ENCODE measurements at places on chromosomes 16 and 17.
A peak's percentile ranks its signal among the peaks of the same experiment; 100 is the strongest.

- no peak for DNase-seq
These were observed 254.5 kb downstream of the FTO start for GRCh38 chr16:53958341-53958880.

- peak; percentile 51 for DNase-seq
These were observed 2.1 kb upstream of the EPOP start for GRCh38 chr17:38676706-38677504.

GRCh38 chr16:25007284-25007984, 7.7 kb downstream of the ARHGAP17 start:
- DNase-seq, result no peak

GRCh38 chr16:78684655-78685375, 585.4 kb downstream of the WWOX start:
- no peak for DNase-seq

DNA sequence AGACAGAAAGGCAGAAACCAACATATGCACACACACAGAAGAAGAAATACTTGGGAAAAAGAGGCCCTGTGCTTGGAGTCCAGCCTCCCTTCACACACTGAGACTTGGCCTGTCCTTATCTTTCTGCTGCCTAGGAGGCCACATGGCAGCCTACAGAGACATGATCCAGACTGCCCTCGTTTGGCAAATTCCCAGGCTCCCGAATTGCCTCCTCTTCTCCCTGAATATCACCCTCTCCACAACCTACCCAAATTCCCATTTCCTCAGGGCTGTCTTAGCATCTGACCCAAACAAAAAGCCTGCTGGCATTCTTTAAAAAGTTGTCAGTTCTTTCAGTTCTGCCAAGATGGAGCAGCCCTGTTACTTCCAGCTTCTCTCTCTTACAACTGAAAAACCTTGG, 59.8 kb downstream of the DNAH17 start:
- DNase-seq, result no peak

DNA sequence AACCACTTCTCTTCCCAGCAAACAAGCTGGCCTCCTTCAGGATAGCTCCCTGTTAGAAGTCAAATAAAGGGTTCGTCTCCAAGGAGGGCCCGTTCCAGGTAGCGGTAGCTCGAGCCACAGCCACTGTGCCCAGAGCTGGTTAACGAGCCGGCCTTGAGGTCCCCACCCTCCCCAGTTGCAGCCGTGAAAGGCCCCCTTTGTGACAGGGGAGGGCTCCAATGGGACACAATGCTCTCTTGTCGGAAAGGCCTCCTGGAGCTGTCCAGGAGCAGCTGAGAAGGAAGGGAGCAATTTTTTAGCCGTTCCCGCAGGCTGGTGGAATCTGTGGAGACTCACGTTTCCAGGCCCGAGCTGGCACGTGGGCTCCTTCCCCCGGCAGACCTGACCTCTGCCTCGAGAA, 29.9 kb upstream of the FOXF1 start:
- DNase-seq, result no peak

DNA sequence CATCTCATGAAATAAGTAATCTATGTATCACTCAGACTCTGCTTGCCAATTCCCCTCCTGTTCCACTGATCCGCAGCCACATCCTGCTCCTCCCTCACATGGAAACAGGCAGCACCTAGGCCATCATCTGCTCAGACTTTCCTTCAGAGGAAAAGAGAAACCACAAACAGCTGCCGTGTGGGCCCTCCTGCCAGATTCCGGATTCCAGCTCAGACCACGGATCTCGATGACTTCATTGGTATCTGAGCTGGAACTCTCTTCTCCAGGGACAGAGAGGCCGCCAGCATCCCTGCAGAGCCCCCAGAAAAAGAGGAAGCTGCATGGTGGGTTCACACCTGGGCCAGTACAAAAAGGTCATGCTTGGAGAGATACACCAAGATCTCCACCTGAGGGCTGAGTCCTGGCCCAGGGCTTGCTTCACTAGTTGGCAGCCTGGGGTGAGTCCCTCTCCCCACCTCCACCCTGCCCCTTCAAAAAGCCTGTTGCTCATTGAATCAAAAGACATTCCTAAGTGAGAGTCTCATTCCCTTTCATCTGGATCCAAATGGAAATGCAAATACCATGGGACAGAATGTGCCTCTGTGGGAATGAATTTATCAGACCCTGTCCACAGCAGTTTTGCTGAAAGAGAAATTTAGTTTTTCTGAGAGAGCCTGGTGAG, 47.2 kb downstream of the HOXB1 start:
- DNase-seq, result no peak

DNA sequence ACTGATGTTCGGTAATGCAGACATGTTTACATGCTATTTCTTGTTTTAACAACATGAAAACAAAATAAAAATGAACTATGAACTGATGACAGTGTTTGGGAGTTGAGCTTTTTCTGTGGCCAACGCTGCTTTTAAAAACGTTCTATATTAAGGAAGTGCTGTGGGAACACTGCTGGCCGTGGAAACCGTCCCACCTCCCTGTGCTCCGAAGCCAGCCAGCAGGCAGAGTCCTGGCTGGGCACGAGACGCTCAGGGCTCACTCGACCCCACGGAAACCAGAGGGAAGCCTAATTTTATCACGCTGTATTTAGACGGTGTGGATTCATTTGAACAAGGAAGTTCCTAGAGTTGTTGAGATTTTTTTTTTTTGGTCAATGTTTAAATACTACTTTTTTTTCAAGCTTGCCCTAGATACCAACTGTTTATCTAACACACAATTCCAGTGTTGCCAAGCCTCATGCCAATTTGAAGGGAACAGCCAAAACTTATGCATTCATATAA, 25.8 kb downstream of the ADCY9 start:
- DNase-seq, result no peak

DNA sequence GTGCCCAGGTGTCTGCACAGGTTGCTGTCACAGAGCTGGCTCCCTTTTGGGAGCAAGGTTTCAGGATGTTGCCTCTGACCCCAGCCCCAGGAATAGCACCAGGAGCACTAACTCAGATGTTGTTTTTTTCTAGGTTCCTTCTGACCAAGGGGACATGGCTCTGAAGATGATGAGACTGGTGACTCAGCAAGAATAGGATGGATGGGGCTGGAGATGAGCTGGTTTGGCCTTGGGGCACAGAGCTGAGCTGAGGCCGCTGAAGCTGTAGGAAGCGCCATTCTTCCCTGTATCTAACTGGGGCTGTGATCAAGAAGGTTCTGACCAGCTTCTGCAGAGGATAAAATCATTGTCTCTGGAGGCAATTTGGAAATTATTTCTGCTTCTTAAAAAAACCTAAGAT, 28.1 kb downstream of the SCPEP1 start:
- DNase-seq, result no peak

GRCh38 chr17:67215991-67216421, 29.0 kb downstream of the HELZ start:
- DNase-seq, result no peak

DNA sequence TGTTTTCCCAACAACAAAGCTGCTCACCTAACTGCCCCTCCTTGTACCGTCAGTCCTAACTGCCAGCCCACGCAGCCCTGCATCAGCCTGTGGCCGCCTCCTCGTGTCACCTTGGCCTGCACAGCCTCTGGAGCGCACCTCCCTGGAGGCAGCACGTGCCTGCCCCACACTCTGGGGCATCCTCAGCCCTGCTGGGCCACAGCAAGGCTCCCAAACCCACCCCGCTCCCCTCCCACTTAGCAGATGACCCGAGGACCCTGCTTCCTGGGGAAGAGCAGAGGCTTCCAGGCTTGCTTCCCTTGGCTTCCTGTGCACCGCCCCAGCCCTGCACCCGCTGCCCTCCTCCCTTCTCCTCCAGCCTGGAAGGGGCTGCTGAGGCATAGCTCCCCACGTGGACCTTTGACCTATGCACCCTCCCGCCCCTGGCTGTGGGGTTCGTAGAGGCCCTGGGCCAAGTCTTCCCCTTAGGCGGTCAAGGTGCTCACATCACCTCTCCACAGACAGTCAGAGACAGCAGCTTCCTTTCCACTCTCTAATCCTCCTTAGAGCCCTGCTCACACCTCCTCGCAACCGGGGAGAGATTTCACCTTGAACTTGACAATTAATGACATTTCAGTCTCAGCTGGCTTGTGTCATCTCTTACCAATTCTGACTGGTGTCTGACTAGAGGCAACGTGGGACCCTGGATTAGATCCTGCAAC, 115.0 kb downstream of the MGAT5B start:
- no peak for DNase-seq

- DNase-seq, result no peak
These were observed 9.0 kb upstream of the MMP2 start for GRCh38 chr16:55469821-55470532.

DNA sequence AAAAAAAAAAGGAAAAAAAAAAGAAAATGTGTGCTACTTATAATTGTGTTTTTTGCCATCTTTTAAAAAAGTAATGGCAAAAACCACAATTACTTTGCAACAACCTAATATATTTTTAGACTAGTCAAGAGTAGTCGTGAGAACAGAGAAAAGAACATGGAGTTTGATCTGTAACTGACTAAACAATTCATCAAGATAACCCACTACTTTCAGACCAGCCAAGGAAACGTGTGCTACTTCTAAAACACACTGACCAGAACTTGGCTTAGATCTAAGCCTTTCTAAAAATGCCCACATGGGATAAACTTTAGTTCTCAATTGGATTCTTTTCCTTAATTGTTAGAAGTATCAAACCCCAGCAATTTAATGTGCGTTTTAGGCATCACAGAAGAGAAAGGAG, 616 bp downstream of the PECAM1 start:
- no peak for DNase-seq

DNA sequence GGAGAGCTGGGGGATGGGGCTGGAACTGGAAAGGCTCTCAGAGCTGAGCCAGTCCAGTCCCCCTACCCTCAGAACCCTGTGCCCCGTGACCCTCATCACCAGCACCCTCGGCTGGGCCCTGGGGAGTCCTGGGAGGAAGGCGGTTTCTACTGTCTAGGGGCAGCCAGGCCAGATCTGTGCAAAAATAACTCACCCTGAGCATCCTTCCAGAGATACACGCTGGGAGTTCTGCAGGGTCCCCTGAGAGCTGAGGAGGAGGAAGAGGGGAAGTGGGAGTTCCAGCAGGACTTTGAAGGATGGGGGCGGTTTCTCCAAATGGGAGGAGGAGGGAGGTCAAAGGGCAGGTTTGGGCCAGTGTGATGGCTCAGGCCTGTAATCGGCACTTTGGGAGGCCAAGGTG, 5.0 kb upstream of the SLC4A1 start:
- DNase-seq, result no peak

DNA sequence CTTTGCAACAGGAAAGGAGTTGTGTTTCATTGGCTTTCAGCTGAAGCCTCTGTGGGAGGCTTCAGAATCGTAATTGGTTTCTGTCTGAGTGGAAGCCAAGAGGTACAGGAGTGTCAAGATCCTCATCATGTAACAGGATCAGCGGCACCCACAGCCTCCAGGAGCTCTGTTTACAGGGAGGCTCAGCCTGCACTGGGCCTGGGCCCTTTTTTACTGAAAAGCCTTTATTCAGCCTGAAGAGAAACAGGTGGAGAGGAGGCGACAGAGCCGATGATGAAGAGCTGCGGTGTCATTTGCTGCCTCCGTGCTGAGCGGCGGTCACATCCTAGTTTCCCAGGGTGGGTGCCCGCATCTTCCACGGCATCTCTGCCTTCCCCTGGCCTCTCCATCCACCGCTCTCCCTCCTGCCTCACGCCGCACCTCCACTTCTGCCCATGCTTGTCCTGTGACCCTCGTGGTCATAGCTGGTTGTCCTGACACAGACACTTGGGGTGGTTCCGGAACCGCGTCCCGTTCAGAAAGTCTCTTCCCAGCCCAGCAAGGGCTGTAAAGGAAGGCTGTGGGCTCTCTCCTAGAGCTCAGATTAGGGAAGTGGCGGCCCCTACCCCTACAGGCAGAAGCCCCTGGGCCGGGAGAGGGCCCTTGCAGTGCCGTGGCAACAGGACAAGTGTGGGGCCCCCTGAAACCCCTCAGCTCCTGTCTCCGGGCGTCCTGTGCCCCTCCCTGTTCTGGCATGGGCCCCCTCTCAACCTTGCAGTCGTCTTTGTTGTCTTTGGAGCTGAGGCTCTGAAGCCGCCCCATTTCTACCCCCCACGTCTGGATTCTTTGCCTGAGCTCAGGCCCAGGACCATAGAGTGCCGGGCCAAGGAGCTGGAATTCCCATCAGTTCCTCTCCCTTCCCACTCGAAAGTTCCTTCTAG, 53.9 kb upstream of the CHMP6 start:
- no peak for DNase-seq

DNA sequence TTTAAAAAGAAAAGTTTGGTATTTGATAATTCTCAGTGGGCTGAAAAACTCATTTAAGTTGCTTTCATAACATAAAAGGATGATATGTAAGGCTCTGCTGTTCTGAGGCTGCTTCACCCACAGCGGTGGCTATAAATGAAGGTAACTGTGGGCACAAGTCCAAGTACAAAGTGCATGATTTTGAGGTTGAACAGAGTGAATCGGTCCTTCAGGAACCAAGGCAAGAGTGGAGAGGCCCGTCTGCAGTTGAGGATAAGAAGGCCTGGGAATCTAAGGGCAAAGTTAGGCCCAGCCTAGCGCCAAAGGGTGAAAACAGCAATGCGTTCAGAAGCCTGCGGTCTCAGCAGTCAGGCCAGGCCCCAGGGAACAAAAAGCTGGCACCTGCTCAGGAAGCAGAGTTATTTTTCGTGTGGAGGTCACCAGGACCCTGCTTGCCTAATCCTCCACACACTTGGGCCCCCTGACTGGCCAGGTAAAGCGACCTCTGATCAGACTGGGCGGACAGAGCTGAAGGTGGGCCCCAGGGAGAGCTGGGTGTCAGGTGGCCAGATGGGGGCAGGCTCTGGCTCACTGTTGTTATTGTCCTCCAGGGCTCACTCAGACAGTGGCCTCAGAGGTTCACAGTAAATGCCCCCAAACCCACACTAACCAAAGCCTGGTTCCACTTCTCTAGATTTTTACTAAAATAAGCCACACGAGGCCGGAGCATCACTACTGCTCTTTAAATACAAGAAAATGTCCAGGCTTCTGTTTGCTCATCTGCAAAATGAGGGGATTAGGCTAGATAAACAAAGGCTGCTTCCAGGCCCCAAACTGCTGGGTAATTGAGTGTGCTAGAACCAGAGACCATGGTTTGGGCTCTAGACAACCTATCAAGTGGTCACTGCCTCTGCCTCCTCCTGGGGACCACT, 46.5 kb downstream of the TEX2 start:
- no peak for DNase-seq

DNA sequence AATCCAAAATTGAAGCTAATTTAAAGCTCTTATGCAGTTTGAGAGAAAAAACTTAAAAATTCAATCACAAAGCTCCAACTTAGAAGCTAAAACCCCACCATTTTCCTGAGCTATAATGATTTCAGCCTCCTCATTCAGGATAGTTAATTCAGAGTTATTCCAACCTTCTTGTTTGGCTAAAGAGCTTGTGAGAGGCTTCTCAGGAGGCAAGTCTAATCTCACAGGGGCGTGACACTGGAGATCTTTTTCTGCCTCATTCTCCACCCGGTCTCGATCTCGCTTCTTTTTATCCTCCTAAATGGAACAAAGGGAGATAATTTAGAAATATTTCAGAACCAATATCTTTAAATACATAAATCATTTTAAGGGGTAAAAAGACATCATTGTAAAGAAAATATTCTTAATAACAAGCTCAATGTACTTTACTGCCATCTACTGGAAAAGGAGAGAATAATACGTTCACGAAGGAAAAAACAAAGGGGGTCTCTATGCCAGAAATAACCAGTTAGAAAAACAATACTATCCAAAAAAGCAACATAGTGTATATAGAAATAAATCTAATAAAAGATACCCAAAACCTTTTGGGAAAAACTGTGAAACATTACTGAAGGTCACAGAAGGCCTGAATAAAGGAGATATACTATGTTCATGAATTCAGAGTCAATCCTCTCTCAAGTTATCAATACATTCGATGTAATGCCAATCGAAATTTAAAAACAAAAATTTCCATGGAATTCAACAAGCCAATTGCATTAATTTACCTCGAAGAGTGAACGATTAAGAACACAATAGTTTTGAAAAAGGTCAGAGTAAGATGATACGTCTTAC, 13.9 kb downstream of the BRD7 start:
- no peak for DNase-seq

- DNase-seq, result peak; percentile 32
These were observed 35.8 kb upstream of the ADGRG1 start for GRCh38 chr16:57592591-57593003.

Data from T-helper 17 cell (primary cell).